NCI-H510A (cell line): ENCODE measurements at places on chromosomes 11 and 22.

DNA sequence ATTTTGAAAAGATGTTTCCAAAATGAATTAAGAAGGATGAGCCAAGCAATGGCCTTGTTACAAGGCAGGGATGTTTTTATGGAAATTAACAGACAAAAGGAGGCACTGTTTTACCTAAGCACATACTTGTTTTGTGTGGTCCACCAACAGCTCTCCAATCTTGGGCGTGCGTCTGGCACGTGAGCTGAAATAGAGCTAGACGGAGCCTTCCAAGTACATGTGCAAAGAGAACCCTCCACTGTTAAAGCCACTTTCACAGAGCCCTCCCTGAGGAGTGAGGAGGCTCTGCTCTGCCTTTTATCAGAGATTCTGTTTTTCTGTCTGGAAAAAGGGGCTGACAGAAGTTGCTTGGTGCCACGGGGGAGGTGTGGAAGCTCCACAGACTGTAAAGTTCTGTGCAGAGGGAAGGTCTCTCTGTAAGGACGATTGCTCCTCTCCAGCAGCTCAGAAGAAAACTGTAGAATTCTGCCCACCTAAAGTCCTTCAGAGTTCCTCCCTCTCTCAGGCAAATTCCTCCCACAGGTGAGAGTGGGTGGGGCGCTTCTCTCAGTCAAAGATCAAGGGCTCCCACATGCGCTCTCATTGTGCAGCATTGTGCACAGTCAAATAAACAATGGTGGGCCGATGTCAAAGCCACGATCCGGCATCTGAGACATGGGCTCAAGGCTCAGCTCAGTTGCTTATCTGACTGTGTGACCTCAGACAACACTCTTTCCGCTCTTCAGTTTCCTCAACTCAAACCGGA is 92.6 kb upstream of the CSNK2A3 start:
- no peak for DNase-seq

DNA sequence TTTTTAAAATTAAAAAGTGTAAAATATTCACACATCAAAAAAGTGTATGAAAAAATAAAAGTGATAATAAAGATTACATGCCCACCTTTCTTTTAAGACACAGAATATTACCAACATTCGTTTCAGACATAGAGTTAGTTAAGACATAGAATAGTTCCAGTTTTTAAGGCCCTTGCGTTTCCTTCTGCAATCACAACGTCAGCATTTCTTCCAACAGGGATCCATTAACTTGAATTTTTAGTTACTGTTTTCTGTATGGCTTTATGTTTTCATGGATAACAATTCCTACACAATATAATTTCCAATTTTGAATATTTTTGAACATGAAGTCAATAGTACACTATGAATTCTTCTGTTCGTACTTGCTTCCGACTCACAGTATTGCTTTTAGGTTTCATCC is 170.8 kb upstream of the C11orf87 start:
- DNase-seq: no peak

- DNase-seq: no peak
Measured at GRCh38 chr11:72535194-72535547, 100.8 kb upstream of the CLPB start.

DNA sequence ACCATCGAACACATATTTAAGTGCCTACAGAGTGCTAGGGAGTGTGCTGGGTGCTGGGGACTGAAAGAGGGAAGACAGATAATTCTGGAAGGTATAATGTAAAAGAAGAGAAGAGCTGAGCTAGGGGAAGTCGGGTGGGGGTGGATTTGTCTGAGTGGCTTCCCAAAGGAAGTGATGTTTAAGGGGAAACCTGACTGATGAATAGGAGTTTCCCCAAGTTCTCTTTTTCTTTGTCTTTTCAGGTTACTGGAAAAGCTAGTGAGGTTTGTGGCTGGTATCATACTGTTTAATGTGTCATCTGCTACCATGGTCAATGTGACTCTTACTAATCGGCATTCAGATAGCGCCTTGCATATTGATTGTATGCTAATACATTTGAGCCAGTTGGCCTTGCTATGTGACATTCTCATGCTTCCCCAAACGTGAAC is 151.6 kb upstream of the MTMR2 start:
- no peak for DNase-seq

DNA sequence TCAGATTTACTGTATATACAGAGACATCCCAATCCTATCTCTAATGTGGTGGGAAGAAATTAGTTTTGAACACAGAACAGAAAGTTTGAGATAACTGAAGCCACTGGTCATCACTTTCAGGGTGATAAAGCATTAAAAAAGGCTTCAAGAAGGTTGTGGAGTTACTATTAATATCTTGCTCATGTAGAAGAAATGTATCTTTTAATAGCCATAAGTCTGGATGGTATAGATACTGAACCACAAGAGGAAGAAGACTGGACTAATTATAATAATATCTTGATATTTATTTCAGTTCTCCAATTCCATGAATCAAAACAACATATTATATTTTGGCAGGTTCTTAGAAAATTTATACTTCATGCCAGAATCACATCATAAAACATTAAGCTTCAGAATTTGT is 137.1 kb downstream of the TMEM135 start:
- DNase-seq: no peak

- DNase-seq: no peak
Measured at GRCh38 chr11:113806406-113806805, 26.8 kb downstream of the CLDN25 start.

GRCh38 chr11:118281284-118281683 is 17.2 kb upstream of the MPZL2 start:
- no peak for DNase-seq

DNA sequence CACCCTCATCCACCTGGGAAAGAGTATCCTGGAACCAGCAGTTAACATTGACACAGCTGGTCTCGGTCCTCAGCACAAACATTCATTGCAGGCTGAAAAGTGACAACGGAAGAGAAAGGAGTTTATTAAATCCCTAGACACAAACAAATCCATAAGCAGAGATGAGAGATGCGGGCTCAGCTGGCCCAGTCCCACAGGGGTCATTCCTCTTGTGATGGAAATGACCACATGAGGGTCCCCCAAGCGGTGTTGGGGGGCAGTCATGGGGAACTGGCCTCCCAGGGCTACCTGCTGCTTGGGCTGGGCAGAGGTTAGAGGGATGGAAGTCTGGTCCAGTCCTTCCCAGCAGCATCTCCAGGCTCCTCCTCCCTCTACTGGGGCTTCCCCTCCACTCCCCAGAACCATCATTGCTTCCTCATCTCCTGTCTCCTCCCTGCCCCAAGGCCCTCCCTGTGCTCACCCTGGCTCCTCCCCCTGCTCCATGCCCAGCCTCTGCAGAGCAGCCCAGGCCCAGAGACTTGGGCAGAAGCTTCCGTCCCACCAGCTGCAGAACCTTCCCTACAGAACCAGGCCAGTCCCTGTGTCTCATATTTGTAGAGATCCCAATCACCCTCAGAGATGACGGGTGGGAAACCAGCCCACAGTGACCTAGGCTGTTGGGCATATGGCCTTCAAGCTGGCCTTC is 5.4 kb upstream of the IGLL5 start:
- DNase-seq: no peak

GRCh38 chr22:35544189-35544588 is 3.6 kb downstream of the RASD2 start:
- no peak for DNase-seq

DNA sequence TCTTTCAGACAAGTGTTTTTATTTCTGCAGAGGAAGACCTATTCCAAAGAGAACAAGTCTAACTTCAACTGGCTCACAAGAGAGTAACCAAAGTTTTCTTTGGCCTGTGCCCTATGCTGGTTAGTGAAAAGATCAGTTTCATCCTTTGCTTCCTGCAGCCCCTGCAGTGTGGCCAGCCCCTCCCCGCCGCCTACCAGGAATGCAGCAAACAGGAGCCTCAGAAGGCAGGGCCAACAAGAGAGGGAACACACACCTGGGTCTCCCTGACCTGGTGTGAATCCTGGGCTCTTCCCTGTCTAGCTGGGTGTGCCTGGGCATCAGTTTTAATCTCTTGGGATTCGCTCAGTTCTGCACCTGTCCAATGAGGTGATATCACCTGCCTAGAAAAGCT is 21.5 kb upstream of the SCARF2 start:
- no peak for DNase-seq

- no peak for DNase-seq
Measured at GRCh38 chr11:67211656-67212436, 54.4 kb upstream of the GRK2 start.

- DNase-seq: no peak
Measured at GRCh38 chr11:66920978-66921784, 37.0 kb downstream of the PC start.

DNA sequence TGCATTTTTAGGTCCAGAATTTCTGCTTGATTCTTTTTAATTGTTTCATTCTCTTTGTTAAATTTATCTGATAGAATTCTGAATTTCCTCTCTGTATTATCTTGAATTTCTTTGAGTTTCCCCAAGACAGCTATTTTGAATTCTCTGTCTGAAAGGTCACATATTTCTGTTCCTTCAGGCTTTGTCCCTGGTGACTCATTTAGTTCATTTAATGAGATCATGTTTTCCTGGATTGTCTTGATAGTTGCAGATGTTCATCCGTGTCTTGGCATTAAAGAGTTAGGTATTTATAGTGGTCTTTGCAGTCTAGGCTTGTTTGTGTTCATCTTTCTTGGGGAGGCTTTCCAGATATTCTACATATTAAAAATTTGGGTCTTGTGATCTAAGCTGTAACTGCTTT is 694.8 kb upstream of the CCDC179 start:
- no peak for DNase-seq

- no peak for DNase-seq
Measured at GRCh38 chr11:35610631-35611030, 7.6 kb upstream of the FJX1 start.

- DNase-seq: peak; percentile 54
Measured at GRCh38 chr11:10298342-10298741, 4.3 kb upstream of the SBF2 start.

DNA sequence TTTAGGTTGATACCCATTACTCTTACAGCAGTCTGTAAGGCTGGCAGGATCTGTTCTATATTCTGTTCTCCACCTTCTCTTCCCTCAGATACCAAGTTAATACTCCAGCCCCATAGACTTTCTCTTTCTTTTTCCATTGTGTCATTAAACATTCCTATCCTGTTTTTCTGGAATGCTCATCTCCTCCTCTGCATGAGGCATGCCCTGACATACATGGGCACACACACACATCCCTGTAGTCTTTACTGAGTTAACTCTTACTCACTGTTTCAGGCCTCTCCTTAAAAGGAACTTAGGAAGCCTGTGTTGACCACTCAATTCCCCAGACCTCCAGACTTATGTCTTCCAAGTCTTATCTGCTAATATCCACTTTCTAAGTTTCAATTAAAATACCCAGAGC is 476.8 kb downstream of the METTL15 start:
- no peak for DNase-seq

DNA sequence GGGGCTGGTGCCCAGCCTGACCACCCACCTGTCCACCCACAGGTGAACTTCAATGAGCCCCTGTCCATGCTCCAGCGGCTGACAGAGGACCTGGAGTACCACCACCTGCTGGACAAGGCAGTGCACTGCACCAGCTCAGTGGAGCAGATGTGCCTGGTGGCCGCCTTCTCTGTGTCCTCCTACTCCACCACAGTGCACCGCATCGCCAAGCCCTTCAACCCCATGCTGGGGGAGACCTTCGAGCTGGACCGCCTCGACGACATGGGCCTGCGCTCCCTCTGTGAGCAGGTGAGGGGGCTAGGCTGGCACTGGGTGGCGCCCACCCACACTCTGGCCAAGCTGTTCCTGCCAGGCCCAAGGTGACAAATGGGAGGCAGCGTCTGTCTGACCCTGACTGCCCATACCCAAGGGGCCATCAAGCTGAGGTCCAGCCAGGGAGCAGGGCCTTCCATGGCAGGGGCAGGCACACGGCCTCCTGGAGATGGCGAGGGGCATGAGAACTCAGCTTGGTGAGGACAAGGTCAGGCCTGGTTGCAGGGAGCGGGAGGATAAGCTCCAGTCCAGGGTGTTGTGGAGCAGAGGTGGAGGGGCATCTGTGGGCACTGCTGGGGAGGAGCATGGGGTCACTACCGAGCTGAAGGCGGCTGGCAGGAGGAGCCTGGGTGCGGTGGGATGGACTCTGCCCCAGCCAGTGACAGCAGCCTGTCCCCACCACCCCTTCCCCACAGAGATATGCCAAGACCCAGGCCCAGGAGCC is 77.7 kb downstream of the MORC2 start:
- no peak for DNase-seq

DNA sequence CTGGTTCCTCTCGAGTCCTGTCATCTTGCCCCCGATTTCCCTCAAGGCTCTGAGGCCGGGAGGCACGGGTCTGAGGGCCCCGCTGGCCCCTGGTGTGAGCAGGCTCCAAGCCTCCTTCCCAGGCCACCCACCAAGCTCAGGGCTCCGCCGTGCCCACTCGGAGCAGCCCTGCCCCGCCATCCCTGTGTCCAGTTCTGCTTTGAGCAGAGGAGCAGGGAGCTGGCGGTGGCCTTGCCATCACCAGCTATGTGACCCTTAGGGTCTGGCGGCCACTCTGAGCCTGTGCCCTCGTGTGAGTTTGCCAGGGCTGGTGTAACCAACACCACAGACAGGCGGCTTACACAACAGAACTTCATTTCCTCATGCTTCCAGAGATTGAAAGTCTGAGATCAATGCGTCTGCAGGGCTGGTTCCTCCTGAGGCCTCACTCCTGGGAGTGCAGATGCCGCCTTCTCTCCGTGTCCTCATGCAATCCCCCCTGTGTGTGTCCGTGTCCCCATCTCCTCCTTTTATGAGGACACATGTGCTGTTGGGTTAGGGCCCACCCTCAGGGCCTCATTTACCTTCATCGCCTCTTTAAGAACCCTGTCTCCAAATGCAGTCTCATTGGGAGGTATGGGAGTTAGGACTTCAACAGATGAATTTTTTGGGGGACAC is 36.5 kb upstream of the CELSR1 start:
- DNase-seq: no peak

GRCh38 chr11:132770829-132771530 is 761.3 kb downstream of the OPCML start:
- DNase-seq: no peak

GRCh38 chr11:44071157-44071556 is 5.1 kb downstream of the ACCS start:
- DNase-seq: no peak

DNA sequence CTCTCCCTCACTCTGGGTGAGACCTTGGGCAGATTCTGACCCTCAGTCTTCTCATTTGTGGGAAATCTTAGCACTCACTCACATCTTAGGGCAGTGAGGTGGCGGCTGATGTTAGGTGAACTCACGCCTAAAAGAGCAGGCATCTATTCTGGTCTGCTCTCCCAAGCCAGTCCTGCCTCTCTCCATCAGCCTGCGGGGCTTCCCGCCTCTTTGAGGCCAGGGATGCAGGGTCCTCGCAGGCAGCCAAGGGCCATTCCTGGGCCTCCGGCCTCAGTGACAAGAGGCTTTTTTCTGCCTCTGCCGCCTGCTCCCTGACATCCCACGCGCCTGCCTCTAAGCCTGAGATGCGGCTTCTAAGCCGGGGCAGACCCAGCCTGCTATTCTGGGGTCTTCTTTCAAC is 13.8 kb upstream of the FGF4 start:
- no peak for DNase-seq
